ENCODE measurements at places on chromosomes 3 and 15. TPM values are rescaled to one million over a fixed set of nuclear protein-coding genes. Genes with fewer than 3 reads are reported as not detected.

GRCh38 chr3:160950542-160950941, 154.6 kb downstream of the B3GALNT1 start:
- H3K27ac ChIP-seq, result no peak overlapping the region
- no peaks in the 10 kb centered on the region for H3K27me3 ChIP-seq
- DNase-seq, result no peak
- no peaks in the 10 kb centered on the region for H3K36me3 ChIP-seq
- H3K4me1 ChIP-seq, result no peaks in the 10 kb centered on the region

The DUOXA2 gene
- total RNA-seq, result 1.6 TPM

GRCh38 chr3:140292170-140292569, 357.2 kb downstream of the CLSTN2 start:
- no peak overlapping the region for H3K4me3 ChIP-seq
- H3K4me1 ChIP-seq, result no peaks in the 10 kb centered on the region
- H3K36me3 ChIP-seq, result no peaks in the 10 kb centered on the region
- no peak for DNase-seq

The USP19 gene
- total RNA-seq, result 55.9 TPM

The IL17RB gene
- total RNA-seq, result 30.0 TPM

DNA sequence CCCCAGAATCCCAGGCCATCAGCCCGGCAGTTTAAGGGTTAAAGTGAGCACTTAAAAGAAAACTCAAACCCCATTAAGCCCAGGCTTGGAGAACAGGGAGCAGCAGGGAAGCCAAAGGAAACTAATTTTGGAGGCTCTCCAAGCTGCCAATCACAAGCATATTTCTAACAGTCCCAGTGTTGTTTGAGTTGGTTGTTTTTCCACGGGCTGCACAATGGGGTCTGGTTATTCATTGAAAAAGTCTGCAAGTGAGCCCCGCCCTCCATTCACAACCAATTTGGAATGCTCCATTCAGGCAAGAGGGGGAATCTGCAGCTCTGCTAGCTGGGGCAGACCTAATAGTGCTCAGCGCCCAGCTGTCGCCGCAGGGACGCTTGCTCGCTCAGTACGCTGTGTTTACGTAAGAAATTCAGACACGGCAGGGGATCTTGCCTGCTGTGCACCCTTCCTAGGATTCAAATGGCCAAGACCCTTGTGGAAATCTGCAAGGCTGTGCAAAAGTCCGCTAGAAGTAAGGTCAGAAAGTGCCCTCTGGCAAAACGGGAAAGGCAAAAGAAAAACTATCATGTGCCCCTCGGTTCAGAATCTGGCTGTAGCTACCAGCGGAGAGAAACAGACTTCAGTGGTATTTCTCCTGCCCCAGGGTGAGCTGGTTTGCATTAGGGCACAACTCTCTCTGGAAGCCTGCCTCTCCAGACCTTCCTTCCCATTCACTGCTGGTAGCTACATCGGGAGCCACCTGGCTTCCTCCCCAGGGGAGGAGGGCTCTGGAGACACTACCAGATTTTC, 11.0 kb downstream of the ETV5 start:
- H3K4me1 ChIP-seq, result peaks cover 14% of the 10 kb centered on the region
- peak overlapping the region; percentile 39 for H3K4me3 ChIP-seq
- peak; percentile 91 for DNase-seq
- H3K36me3 ChIP-seq, result no peaks in the 10 kb centered on the region

The MKRN3 gene
- 17.3 TPM for total RNA-seq

- peak; percentile 68 for DNase-seq
- H3K36me3 ChIP-seq, result no peaks in the 10 kb centered on the region
- H3K4me1 ChIP-seq, result peaks cover 18% of the 10 kb centered on the region
- H3K4me3 ChIP-seq, result no peak overlapping the region
- H3K27me3 ChIP-seq, result no peaks in the 10 kb centered on the region
- H3K27ac ChIP-seq, result peak overlapping the region; percentile 60
Measured at GRCh38 chr3:125129512-125129997, 73.8 kb upstream of the HEG1 start.

GRCh38 chr3:111253733-111254132, 182.1 kb downstream of the NECTIN3 start:
- H3K27me3 ChIP-seq, result no peaks in the 10 kb centered on the region
- H3K27ac ChIP-seq, result no peak overlapping the region
- DNase-seq, result no peak
- no peaks in the 10 kb centered on the region for H3K4me1 ChIP-seq
- no peak overlapping the region for H3K4me3 ChIP-seq

The TTC21A gene
- total RNA-seq, result 6.9 TPM

DNA sequence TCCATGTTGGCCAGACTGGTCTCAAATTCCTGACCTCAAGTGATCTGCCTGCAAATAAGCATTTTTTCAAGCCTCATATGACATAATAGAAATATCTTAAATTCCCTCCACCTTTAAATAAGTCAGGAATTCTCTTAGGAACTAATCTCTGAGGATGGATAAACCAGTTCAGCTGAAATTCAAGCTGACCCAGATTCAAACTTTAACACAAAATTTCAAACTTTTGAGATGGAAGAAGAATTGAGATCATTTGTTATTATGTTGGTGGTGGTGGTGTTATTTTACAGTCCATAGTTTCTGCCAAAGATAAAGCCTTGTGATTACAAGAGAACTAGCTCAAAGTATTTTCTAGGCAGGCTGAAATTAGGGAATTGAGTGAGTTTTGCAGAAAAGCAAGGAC, 85.5 kb downstream of the SSR3 start:
- H3K27me3 ChIP-seq, result no peaks in the 10 kb centered on the region
- H3K36me3 ChIP-seq, result no peaks in the 10 kb centered on the region
- no peaks in the 10 kb centered on the region for H3K4me1 ChIP-seq
- H3K27ac ChIP-seq, result no peak overlapping the region

- no peaks in the 10 kb centered on the region for H3K4me1 ChIP-seq
- H3K27me3 ChIP-seq, result no peaks in the 10 kb centered on the region
- no peak overlapping the region for H3K4me3 ChIP-seq
- H3K27ac ChIP-seq, result no peak overlapping the region
- no peaks in the 10 kb centered on the region for H3K36me3 ChIP-seq
- no peak for DNase-seq
Measured at GRCh38 chr3:190281308-190282051, 40.8 kb downstream of the CLDN1 start.

DNA sequence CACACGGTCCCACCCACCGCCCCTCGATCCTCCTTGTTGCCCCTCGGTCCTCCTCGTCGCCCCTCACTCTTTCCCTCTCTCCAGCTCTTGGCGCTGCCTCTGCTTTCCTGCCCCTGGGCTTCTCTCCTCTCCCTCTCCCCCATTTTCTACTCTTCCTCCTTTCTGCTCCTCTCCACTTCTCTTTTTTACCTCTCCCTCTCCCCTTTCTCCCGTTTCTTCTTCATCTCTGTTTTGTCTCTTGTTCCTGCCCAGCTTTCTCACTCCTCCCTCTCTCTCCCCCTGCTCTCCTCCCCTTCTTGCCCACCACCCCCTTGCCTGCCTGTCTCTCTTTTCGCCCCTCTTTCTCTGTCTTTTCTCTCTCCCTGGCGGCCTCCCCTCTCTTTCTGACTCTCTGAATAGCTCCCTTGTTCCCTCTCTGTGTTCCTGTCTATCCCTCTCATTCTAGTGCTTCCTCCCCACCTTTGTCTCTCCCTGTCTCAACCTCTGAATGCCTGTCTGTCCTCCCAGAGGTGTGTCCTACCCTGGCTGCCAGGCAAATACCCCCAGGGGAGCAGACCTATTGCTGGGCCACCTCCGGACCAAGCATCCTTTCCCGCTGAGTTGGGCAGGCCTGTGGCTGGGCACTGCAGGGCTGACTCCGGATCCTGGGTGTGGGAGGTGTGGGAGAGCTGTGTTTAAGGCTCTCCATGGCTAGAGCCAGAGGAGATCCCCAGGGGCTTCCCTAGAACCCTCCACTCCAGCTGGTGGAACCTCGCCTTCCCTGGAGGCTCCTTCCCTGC, 41.0 kb downstream of the EPHB3 start:
- no peak for DNase-seq
- no peaks in the 10 kb centered on the region for H3K27me3 ChIP-seq
- H3K36me3 ChIP-seq, result no peaks in the 10 kb centered on the region

GRCh38 chr15:55980511-55980910, 12.9 kb downstream of the NEDD4 start:
- DNase-seq, result no peak
- H3K36me3 ChIP-seq, result no peaks in the 10 kb centered on the region

The KBTBD12 gene
- total RNA-seq, result not detected

- no peak overlapping the region for H3K4me3 ChIP-seq
- no peaks in the 10 kb centered on the region for H3K36me3 ChIP-seq
Measured at GRCh38 chr3:26621906-26622620, 509 bp upstream of the LRRC3B start.

DNA sequence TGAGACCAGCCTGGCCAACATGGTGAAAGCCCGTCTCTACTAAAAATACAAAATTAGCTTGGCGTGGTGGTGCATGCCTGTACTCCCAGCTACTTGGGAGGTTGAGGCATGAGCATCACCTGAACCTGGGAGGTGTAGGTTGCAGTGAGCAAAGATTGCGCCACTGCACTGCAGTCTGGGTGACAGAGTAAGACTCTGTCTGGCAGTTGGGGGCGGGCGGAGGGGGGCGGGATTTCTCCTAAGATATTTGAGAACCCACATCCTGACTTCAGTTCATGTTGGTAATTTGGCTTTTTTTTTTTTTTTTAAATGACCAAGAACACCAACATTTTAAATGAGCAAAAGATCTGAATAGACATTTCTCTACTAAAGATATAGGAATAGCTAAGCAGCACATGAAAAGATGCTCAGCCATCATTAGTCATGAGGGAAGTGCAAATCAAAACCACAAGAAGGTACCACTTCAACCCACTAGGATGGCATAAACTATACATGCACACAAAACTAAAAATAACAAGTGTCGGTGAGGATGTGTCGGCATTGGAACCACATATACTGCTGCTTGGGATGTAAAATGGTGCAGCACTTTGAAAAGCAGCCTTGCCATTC, 75.6 kb upstream of the LMOD3 start:
- peaks cover 33% of the 10 kb centered on the region for H3K4me1 ChIP-seq
- H3K36me3 ChIP-seq, result no peaks in the 10 kb centered on the region
- no peak for DNase-seq
- H3K27me3 ChIP-seq, result no peaks in the 10 kb centered on the region
- no peak overlapping the region for H3K27ac ChIP-seq
- no peak overlapping the region for H3K4me3 ChIP-seq

GRCh38 chr3:150278195-150278594, 129.9 kb upstream of the TSC22D2 start:
- H3K4me1 ChIP-seq, result peaks cover 28% of the 10 kb centered on the region
- no peaks in the 10 kb centered on the region for H3K27me3 ChIP-seq
- H3K27ac ChIP-seq, result no peak overlapping the region
- no peak for DNase-seq

The RASGRF1 gene
- 0.57 TPM for total RNA-seq

The GPR87 gene
- total RNA-seq, result 0.18 TPM

DNA sequence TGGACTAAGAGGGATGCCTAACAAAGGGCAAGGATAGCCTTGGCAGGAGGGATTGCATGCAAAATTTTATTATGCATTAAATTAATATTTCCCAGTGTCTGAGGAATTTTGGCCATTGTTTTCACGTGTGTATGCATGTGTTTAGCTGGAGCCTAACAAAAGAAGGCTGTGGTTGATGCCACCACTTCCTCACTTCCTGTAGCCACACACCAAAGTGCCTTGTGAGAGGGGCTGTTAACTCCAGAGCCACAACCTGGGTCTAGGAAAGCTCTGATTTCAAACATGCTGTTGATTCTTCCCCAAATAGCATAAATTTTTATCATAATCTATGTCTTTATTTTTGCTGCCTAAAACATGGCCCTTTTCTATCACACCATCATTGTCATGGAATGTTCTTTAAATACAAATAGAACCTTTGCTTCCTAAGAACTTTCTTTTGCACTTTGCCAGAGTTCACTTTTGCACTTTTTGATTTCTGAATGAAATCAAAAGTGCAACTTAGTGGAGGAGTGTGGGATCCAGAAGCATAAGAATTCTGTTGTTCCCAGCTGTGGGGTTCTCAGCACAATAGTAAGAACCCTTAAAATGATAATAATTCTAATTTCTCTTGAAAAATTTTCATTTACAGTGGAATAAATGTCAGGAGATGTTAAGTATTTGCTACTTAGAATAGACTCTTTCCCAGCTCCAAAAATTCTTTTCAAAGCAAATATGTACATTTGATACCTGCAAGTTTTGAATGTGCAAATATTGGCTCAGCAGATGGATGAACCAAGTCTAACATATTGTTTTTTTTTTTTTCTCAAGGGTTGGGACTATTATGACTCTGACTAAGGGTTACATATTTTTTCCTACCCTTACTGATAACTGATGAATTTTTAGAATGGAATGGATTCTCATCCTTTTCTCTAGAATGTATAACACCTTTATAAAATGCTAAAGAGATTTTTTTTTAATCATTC, 35.6 kb upstream of the SPTSSB start:
- H3K36me3 ChIP-seq, result no peaks in the 10 kb centered on the region
- no peak for DNase-seq
- no peaks in the 10 kb centered on the region for H3K27me3 ChIP-seq
- peaks cover 63% of the 10 kb centered on the region for H3K4me1 ChIP-seq
- no peak overlapping the region for H3K4me3 ChIP-seq

DNA sequence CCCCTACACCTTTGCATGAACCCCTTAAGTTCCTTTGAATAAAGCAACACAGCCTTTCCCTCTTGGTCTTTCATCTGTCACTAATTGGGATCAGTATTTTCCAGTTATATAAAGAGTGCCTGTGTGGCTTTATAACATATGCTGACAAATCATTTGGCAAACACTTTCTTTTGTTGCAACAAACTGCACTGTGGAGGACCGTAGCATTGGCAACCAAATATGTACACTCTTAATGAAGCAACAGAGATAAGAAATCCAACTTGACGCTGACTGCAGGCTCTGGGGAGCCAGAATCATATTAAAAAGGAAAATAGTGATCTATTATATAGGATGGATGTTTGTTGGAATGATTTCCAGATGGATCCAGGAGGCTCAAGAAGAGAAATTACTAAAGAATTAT, 120.1 kb upstream of the PRICKLE2 start:
- H3K36me3 ChIP-seq, result no peaks in the 10 kb centered on the region
- no peaks in the 10 kb centered on the region for H3K27me3 ChIP-seq
- peaks cover 41% of the 10 kb centered on the region for H3K4me1 ChIP-seq
- H3K4me3 ChIP-seq, result no peak overlapping the region

The FSIP1 gene
- 1.3 TPM for total RNA-seq

The LMAN1L gene
- total RNA-seq, result not detected

The SOX2 gene
- total RNA-seq, result 34.1 TPM

DNA sequence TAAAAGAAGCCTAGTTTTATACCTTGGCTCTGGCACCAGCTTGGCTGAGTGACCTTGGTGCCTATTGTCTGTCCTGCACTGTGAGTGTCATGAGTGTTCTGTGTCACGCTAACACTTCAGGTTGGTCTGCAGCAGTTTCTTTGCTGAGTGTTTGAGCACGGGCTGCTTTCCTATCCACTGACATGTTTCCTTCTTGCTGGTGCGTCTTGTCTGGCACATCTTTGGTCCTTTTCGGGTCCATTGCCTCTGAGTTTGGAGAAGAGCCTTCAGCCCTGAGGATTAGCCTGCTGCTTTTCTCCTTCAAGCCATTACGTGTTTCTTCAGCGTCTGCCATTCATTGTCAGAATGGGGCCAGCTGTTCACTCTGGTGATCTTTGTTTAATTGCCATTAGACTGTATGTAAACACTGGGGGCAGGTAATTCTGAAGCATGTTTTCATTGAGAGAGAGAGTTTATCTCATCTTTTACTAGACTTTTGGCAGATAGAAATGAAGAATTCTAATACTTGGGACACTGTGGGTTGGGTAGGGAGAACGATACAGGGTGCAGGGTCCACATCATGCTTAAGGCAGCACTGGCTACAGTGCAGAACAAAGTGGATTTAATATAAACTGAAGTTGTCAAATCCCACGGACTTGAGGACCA, 55.5 kb downstream of the LRRC28 start:
- no peak overlapping the region for H3K27ac ChIP-seq
- H3K4me3 ChIP-seq, result no peak overlapping the region
- DNase-seq, result no peak
- H3K4me1 ChIP-seq, result no peaks in the 10 kb centered on the region
- no peaks in the 10 kb centered on the region for H3K36me3 ChIP-seq

Measured in Caco-2 (cell line).